ENCODE measurements at places on chromosomes 2 and 18.

DNA sequence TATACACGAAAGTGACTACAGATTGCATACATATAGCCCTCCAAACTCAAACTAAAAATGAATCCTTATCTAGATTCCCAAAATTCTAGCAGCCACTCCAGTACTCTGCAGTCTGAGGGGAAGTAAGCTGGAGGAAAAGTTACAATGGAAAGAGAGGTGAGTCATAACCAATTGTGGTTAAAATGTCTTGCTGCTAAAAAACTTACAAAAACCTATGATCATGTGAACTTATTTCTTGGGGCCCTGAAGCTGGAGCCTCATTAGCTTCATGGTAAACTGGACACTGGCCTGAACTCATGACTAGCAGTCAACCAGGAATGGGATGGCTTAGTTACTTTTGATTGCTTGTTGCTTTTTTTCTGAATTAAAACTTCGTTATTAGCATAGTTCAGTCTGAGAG is 175.9 kb downstream of the SLC4A3 start:
- DNase-seq = peak; percentile 4

GRCh38 chr2:115303-115702 is 69.0 kb upstream of the FAM110C start:
- DNase-seq = no peak

GRCh38 chr2:133633881-133634409 is 65.7 kb upstream of the NCKAP5 start:
- DNase-seq = peak; percentile 53

GRCh38 chr2:99205491-99205890 is 24.5 kb downstream of the MRPL30 start:
- no peak for DNase-seq

GRCh38 chr18:58023108-58023507 is 20.9 kb upstream of the NEDD4L start:
- DNase-seq = no peak

GRCh38 chr2:71212336-71212735 is 14.6 kb downstream of the PAIP2B start:
- DNase-seq = no peak

DNA sequence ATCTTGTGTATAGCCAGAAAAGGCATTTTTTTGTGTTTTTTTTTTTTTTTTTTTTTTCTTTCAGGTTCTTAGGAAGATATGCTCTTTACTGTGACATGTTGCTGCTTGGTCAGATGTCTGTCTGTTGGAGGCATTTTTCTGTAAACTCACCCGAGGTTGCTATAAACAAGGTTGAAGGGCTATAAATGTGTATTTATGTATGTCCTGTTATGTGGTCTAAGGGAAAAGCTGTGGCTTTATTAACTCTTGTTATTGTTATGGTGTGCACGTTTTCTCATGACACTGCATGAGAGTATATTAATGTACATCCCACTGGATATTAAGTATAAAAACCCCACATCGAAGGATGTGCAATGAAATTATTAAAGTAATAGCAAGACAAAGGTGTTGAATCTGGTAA is 102.0 kb downstream of the ZNF532 start:
- DNase-seq = no peak

- DNase-seq = peak; percentile 35
Observed at GRCh38 chr2:232634206-232635150, 1.1 kb downstream of the EFHD1 start.

DNA sequence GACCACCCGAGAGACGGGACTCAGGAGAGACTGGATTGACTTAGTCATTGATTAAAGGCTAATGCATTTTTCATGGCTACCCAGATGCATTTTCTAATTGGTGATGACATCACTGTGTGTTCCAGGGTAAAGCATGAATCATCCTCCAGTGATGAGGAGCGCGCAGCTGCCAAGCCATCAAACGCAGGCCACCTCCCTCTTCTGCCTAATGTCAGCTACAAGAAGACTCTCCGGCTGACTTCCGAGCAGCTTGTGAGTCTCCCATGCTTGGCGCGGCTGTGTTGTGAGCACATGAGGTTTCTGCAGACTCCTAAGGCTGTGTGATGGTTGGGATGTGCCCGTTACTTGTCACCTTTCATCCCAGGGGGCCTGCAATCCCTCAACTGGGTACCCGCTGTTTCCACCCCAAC is 56.4 kb downstream of the LPIN1 start:
- peak; percentile 73 for DNase-seq

DNA sequence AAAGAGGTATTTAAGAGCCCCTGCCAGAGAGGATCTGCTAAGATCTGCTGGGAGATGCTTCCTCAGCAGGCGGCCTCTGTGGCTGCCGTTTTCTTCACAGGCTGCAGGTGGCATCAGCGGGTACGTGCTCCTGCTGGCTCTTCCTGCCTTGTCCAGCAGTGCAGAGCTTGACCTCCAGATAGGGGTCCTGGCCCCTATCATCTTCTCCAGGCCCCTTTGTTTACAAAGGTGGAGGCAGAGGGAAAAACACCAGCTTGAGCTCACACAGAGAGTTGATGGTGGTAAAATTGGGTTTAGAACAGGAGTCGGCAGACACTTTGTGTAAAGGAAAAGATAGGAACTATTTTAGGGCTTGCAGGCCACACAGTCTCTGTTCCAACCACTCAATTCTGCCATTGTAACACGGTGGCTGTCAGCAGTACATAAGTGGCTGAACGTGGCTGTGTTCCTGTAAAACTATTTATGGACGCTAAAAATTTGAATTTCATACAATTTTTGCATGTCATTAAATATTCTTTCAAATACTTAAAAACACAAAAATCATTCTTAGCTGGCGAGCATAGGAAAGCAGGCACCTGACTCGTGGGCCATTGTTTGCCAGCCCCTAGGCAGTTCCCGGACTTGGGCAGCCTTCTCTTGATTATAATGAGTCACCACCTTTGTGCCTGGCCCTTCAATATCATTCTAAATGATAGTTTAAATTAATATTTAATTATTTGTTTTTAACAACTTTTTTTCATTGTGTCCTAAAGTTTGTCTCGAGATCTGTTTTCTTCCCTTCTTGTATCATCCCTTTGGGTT is 98.2 kb upstream of the B3GNT7 start:
- peak; percentile 80 for DNase-seq

Data from foreskin fibroblast (primary cell).